ENCODE measurements at places on chromosomes 7 and 10.

DNA sequence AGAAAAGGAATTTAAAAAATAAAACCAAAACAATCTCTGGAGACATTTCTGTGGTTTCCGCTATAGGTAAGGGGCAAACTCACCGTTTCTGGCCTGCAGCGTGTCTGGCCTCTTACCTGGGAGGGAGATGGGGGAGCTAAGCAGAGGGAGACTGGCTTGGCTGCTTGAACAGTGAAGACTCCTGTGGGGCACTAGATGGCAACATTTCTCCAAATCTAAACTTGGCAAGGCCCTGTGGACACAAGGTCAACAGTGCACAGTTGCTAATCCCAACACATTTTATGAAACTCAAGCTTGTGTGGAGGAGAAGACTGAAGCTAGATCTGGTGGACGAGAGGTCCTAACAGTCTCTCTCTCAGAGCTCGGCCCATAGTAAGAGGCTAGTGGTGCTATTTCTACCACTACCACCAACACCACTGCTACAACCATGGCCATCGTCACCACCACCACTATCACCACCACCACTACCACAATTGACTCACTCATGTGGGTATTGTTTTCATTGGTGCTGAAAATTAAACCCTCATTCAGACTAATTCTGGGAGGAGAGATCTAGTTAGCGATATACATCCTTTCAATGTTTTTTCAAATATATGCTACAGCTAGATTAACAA is 28.4 kb upstream of the CDHR3 start:
- DNase-seq = peak; percentile 47

GRCh38 chr7:90178166-90178565 is 23.9 kb downstream of the STEAP1 start:
- DNase-seq = no peak

- no peak for DNase-seq
Measured at GRCh38 chr10:70899096-70899495, 10.7 kb upstream of the PCBD1 start.

DNA sequence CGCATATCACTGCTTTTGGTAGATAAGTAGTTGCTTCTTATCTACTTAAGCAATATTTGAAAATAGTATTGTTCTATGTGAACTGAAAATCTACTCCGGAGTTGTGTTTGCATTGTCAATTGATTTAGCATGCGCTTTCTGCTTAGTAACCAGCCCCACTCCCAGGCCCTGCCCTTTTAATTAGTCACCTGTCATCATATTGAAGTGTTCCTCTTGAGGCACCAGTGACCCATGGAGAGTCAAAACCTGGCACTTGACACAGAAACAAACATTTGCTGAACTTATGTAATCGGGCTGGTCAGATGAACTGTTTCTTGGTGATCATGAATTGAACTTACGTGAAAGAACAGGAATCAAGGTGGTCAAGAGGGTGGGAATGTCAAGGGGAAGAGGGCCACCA is 27.8 kb upstream of the CDHR3 start:
- no peak for DNase-seq

GRCh38 chr7:66282591-66282935 is 77.4 kb downstream of the TPST1 start:
- no peak for DNase-seq

DNA sequence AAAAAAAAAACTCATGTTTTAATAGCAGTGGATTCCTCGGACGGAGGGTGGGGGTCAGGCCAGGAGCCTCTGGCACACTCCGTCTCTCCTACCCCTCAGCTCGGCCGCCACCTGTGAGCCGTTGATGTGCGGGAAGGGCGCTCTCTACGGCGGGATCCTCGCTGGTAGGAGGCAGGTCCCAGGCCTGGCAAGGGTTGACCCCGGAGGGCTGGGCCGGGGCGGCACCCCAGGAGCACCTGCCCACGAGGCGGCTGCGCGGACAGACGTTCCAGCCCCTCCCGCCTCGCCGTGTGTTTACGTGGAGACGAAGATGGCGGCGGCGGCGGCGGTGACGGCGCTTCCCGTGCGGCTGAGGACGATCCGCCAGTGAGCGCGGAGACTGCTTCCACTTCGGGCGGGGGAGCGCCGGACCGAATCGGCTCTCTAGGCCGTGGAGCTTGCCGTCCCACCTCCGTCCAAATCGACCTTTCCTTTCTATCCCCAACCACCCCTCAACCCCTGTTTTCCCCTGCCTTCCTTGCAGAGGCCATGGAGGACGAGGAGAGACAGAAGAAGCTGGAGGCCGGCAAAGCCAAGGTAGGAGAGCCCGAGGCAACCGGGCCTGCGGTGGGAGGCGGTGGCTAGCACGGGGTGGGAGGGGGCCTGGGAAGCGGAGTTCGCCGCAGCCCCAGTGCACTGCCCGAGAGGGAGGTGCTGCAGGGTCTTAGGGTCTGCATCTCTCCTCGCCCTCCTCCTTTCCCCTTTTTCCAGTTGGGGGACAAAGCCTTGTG is at the start of gene AKAP9:
TSS of gene AKAP9 (plus strand) at position 291 of the 770 bp plus-strand sequence. CDS start at position 529, 238 bp downstream.
- peak; percentile 20 for DNase-seq

GRCh38 chr7:130875265-130875741 is 141.3 kb upstream of the KLF14 start:
- no peak for DNase-seq

GRCh38 chr10:29407280-29407858 is 118.5 kb downstream of the LYZL1 start:
- DNase-seq = no peak

- no peak for DNase-seq
Measured at GRCh38 chr7:111607621-111608020, 45.3 kb upstream of the IMMP2L start.

GRCh38 chr7:123198111-123198510 is 1.7 kb downstream of the SLC13A1 start:
- DNase-seq = no peak

GRCh38 chr10:5291501-5292195 is 73.1 kb upstream of the UCN3 start:
- DNase-seq = peak; percentile 56

GRCh38 chr7:135210888-135211178 is 493 bp downstream of the WDR91 start:
- no peak for DNase-seq

DNA sequence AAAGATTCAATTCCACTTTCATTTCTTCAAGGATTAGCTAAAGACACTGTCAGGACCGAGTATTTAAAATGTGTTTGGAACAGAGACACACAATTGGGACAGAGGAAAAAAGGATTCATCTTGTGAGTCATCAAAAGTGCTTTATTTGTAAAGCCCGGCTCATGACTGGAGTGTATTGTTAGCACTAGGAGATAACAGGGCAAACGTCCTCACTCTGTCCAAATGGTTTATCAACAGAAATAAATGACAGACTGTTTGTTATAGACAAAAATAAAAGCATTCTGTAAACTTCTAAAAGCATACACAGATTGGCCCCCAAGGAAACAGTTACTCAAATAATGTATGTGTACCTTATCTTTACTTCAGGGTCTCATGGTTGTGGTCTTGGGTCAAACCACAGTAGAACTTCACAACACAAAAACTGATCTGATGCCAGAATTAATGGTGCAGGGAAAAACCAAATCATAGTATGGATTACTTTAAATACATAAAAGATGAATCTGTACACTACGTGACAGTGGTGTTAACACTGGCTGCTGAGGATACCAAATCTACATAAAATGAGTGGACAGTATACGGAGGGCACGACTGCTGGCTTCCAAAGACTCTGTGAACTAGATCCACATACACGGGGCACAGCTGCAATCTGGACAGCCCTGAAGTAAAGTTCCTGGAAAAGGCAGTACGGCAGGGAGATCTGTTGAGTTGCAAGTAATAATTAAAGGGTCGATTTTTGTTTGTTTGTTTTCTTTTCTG is 179.4 kb downstream of the PIP4K2A start:
- DNase-seq = no peak

DNA sequence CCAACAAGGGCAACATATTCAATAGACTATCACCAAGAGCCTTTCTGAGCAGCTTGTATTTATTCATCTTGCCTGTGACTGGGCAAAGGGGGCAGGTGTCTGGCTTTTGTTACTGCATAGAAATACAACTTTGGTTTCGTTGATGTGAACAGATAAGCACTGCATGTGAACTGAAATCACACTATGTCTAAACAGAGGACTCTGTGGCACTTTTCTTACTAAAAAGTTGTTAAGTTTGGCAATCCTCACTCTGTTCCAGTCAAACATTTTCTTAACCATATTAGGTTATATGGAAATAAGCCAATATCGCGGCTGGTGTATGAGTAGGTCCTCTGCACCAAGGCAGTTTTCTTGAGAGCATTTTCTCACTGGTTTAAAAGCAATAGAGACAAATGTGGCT is 48.5 kb downstream of the CALD1 start:
- DNase-seq = no peak

- DNase-seq = no peak
Measured at GRCh38 chr7:37765872-37766525, 82.4 kb upstream of the NME8 start.

- no peak for DNase-seq
Measured at GRCh38 chr7:120797026-120797645, 60.8 kb downstream of the TSPAN12 start.

DNA sequence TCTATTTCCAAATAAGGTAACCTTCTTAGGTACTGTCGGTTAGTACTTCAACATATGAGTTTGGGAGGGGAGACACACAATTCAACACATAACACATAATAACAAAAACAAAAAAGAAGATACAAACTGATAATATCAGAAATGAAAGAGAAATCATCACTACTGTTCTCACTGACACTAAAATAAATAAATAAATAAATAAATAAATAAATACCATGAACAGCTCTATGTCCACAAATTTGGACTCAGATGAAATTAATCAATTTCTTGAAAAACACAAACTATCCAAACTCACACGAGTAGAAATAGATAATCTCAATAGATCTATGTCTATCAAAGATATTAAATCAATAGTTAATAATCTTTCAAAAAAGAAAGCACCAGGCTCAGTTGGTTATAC is 24.5 kb upstream of the SAMD9L start:
- DNase-seq = no peak

GRCh38 chr10:123888751-123889150 is 2.9 kb downstream of the CPXM2 start:
- DNase-seq = no peak

DNA sequence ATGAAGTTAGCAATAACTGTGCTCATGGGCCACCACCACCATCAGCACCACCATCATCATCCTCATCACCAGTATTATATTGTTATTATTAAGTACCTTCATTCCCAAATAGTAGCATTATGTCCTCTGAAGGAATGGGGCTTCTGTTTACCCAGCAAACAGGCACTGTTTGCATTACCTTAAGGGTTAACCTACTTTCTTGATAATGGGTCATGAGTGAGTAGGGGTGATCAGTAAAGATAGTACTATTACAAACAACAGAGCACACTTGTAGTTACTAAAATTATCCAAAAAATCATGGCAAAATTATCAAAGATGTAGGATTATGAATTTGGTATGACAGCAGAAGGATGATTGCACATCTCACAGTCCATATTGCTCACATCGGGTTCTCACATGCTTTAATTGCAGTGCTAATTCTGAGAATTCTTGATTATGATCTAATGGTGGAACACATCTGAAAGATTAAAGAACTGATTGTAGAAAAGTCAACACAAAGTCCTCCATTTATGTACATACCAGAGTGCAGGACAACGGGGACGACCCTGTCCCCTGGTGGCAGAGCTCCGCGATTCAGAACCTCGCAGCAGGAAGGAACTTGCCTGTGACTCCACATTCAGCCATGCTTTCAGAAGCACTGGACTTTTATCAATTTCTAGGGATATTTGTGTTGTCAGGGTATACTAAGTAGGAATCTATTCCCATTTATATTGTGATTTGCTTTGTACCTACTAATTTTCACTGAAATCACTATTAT is 31.0 kb downstream of the PDE1C start:
- DNase-seq = no peak

DNA sequence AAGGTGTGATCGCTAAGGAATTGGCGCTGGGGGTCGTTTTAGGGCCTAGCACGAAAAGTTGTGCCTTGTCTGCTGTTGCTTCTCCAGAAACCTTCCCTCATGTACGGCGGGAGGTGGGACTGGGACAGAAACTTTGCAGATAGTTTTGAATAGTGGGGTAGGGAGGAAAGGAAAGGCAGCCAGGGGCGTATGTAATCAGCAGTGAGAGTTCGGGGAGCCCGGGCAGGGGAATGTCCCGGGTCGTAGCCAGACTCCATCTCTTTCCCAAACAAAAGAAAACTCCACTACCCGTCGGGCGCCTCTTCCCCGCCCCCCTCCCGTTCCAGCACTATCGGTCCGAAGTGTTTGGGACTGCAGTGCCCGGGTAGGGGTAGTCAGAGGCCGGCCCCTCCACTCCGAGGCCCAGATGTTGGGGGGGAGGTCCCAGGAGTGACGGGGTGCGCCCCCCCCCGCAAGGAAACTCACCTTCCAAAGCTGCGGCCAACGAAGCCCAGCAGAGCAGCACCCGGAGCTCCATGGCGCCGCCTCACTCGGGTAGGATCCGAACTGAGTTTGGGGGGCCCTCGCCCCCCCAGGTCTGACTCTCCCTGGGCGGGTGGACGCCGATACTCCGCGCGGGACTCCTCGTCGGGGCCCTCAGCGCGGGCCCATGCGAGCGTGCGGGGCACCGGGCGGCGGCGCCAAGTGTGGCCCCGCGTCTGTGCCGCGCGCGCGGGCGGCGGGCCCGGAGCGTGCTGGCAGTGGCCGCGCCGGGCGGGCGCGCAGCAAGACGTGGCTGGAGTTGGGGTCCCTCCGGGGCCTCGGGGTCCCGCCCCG is 601 bp downstream of the EPHB4 start:
- no peak for DNase-seq

DNA sequence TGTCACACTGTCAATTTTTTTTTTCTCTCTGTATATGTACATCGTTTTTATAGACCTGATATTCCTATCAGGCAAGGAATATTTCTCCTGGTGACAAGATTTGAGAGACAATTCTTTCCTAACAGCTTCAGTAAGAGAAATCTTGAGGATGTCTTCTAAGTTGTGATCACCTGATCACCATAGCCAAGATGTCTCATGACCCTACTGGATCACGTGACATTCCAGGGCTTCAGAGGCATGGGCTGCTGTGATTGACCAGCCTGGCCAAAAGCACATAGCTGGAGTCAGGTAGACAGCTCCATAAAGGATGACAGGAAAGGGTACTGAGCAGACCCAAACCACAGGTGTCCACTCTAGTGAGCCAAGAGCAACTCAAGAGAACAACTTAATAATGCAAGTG is 444.9 kb downstream of the SORCS3 start:
- DNase-seq = no peak

DNA sequence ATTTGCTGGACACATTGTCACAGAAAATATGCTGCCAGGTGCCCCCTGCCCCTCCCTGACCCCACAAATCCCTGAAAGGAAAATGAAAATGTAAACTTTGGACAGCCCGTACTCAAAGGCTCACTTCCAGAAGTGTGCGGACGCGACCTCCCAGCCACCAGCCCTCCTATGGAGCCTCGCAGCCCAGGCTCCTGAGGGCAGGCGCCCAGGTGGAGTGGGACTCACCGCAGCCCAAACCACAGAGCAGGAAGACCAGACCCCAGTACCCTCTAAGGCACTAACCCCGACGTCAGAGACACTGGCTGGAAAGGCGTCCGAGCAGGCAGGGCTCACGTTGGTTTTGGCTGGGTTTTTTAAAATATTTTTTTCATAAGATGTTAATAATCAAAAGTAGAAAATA is 57.3 kb downstream of the CSGALNACT2 start:
- no peak for DNase-seq

Measured in AG09319 (cell line).